ENCODE measurements at places on chromosomes 2 and 18.
A peak's percentile ranks its signal among the peaks of the same experiment; 100 is the strongest.

GRCh38 chr2:128280158-128280871, 38.4 kb downstream of the HS6ST1 start:
- no peak for DNase-seq

- no peak for DNase-seq
These were observed 7.4 kb upstream of the DGKD start for GRCh38 chr2:233346930-233347329.

- no peak for DNase-seq
These were observed 638.2 kb upstream of the LRRTM1 start for GRCh38 chr2:80942766-80943165.

GRCh38 chr18:37634516-37634915, 68.9 kb upstream of the CELF4 start:
- no peak for DNase-seq

DNA sequence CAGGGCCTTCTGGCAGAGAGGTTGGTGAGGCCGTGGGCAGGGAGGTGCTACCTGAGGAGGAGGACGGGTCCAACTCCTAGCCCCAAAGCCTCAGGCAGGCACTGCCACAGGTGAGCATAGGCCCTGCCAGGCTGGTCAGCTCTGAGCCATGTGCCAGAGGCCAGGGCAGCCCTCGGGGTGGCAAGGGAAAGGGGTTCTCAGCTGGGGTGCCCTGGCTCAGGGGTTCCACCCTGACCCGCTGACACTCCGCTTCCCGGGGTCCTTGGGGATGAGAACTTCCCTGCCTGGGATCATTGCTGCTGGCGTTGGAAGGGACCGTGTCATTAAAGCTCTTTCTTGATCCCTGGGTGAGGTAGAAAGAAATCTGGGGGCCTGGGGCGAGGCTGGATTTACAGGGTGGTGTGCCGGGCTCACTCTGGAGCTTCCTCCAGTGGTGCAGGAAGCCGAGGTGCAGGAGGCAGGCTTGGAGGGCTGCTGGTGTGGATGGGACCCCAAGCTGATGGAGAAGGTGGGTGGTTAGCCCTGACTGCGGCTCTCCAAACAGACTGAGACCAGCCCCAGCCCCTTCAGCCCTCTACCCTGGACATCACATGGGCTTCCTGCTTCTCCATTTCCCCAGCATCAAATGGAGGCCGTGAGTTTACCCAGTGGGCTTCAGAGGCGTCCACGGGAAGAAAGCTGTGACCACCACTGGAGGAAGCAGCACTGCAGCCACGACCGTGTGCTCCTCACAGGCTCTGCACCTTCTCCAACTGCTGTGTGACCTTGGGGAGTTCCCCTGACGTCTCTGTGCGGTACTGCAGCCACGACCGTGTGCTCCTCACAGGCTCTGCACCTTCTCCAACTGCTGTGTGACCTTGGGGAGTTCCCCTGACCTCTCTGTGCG, 295.2 kb downstream of the NDUFA10 start:
- DNase-seq = no peak

DNA sequence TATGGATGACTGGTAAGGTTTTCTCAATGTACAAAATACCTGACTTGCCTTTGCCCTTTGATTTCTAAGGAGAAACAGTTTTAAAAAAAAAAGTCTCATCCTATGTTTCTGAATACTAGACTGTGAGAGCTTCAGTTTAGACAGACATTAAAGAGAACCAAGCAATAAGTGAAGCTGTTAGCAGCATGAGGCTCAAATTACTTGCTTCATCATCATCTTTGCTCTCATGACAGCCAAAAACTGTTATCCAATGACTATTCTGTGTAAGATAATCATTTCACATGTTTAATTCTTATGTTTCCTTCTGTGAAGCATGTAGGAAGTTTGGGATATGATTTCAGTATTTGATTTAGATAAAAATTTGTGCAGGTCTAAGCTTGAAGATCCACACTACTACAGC, 129.2 kb downstream of the COMMD1 start:
- DNase-seq = no peak

DNA sequence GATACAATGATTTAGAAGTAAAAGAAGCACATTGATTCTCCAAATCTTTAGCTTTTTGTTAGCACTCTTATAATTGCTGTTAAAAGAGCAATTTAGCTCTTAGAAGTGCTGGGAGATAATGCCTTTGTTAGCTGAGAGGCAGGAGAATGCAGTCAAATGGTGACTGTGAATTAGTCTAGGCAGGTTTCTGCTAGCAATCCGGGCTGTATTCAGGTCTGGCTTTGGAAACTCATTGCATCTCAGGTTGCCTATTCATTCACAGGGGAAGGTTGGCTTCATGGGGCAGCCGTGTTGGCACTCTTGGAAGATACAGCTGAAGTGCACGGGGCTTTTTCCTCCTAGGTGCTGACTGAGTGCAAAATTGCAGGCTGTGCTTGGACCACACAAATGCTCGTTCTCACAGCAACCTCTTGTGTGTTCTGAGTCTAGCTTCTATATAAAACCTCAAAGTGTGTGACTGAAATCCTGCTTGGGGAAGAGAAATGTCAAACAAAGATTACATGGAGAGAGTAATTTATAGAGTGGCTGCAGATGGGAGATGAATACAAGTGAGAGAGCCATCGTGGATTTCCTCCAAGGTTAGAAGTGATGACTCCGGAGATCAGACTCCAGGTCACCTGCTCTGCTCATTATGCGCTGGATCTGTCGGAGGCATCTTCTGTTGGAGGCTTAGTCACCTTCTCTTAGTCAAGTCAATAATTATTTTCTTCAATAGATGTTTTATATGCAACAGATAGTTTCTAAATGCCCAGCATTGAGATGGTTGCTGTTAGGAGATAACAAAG, 167.8 kb downstream of the PMAIP1 start:
- no peak for DNase-seq

DNA sequence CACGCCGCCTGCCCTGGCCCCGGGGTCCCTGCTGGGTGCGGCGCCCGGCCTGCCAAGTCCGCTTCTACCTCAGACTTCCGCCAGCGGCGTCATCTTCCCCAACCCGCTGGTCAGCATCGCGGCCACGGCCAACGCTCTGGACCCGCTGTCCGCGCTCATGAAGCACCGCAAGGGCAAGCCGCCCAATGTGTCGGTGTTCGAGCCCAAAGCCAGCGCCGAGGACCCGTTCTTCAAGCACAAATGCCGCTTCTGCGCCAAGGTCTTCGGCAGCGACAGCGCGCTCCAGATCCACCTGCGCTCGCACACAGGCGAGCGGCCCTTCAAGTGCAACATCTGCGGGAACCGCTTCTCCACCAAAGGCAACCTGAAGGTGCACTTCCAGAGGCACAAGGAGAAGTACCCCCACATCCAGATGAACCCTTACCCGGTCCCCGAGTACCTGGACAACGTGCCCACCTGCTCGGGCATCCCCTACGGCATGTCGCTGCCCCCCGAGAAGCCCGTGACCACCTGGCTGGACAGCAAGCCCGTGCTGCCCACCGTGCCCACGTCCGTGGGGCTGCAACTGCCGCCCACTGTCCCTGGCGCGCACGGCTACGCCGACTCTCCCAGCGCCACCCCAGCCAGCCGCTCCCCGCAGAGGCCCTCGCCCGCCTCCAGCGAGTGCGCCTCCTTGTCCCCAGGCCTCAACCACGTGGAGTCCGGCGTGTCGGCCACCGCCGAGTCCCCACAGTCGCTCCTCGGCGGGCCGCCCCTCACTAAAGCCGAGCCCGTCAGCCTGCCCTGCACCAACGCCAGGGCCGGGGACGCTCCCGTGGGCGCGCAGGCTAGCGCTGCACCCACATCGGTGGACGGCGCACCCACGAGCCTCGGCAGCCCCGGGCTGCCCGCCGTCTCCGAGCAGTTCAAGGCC, 13.7 kb downstream of the SALL3 start:
- DNase-seq = no peak

GRCh38 chr18:76491473-76491775, 3.6 kb downstream of the ZNF516 start:
- DNase-seq = peak; percentile 77

GRCh38 chr2:23200068-23200786, 184.8 kb upstream of the KLHL29 start:
- DNase-seq = no peak

- no peak for DNase-seq
These were observed 39.4 kb downstream of the MYT1L start for GRCh38 chr2:2291500-2292260.

GRCh38 chr2:45283764-45284620, 274.7 kb upstream of the SIX2 start:
- DNase-seq = no peak

GRCh38 chr2:240732911-240733622, 41.4 kb downstream of the AQP12A start:
- DNase-seq = no peak

- no peak for DNase-seq
These were observed 60.2 kb upstream of the FAM117B start for GRCh38 chr2:202574541-202574940.

DNA sequence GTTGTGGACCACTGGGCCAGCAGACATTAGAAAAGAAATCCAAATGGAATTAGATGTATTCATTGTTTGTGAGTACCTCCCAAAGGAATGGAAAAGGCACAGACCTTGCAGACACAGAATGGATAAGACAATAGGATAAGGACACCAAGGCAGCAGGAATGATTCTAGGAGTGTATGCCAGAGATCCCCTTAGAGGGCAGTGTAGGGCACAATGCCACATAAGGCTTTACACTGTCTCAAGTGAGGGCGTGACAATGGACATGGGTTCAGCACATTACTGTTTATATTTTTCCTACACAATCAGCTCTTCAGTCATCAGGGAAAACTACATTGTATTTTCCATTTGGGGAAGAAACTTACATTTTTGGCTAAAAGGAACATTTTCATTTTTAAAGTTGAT, 250.9 kb downstream of the PTH2R start:
- no peak for DNase-seq

GRCh38 chr2:6957910-6958615, 40.9 kb downstream of the RNF144A start:
- DNase-seq = no peak

- peak; percentile 4 for DNase-seq
These were observed 19.5 kb downstream of the RALBP1 start for GRCh38 chr18:9494778-9495331.

- no peak for DNase-seq
These were observed 162.2 kb upstream of the TACR1 start for GRCh38 chr2:75361486-75361885.

- no peak for DNase-seq
These were observed 72.8 kb downstream of the ABI2 start for GRCh38 chr2:203400805-203401585.

- no peak for DNase-seq
These were observed 58.1 kb downstream of the COA5 start for GRCh38 chr2:98550165-98550564.

- DNase-seq = no peak
These were observed 9.9 kb downstream of the ALPP start for GRCh38 chr2:232388324-232388891.

DNA sequence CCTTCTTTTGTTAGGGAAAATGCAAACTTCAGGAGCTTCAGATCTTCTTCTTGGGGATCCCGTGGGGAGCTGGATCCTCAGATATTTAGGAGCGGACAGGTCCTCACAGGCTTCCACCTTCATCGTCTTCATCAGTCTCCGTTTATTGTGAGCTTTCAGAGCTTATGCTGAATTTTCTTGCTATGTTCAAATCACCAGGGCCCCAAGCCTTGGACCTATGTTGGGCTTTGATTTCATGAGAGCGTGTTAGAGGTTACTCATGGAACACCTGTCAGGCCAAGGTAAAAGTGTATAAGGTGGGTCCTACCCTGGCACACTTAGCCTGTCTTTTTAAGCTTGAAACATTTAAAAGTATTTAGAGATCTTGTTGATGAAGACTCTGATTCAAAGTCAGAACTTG, 212.9 kb downstream of the FAM210A start:
- no peak for DNase-seq

- DNase-seq = no peak
These were observed 247.9 kb upstream of the NT5C1B start for GRCh38 chr2:18837240-18837639.

- DNase-seq = no peak
These were observed 241.6 kb downstream of the SUCLG1 start for GRCh38 chr2:84217456-84217855.

- DNase-seq = no peak
These were observed 139.7 kb downstream of the EHBP1 start for GRCh38 chr2:62845256-62845655.

DNA sequence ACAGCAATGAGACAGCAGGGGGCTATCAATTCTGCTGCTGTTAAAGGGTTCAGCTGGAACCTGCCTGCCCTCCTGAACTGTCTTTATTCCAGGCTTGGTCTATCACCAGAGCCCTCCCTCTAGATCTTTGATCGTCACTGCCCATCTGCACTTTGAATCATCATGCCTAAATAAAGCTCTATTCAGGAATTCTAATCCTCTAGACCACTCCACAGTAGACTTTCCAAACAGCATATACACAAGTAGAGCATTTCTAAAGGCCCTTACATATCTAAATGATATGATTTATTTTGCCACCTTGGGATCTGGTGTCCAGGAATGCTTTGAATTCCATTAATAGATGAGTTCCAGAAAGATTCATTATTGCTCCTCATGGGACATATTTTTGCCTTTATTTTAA, 542.1 kb upstream of the SYT4 start:
- no peak for DNase-seq

DNA sequence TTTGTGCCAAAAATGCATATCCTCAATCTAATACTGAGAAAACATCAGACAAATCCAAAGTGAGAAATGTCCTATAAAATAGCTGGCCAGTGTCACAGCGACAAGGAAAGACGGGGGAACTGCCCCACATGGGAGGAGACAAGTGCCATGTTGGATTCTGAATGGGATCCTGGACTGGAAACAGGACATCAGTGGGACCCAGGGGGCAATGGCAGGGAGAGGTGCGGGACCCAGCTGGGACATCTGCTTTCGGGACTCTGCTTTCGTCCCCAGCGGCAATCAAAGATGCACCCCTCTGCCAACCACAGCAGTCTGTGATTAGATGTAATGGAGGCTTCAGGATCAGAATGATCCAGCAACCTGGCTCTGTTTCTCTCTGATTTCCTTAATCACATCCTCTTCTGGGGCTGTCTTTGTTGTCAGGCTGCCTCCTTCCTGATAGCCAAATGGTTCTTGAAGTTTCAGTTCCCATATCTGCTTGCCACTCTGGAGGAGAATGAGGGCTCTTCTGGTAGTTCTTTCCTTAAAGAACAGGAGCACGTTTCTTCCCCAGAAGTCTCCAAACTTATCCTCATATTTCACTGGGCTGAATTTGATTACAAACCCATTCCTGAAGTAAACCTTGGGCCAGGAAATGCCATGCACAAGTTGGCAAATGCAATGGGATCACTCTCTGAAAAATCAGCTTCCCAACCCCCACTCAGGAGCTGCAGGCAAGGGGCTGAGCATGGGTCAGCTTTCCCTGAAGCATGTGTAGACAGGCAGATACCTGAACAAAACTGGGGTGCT, 13.6 kb upstream of the PROC start:
- no peak for DNase-seq

- DNase-seq = no peak
These were observed 42.0 kb downstream of the SLC4A5 start for GRCh38 chr2:74301262-74301661.

DNA sequence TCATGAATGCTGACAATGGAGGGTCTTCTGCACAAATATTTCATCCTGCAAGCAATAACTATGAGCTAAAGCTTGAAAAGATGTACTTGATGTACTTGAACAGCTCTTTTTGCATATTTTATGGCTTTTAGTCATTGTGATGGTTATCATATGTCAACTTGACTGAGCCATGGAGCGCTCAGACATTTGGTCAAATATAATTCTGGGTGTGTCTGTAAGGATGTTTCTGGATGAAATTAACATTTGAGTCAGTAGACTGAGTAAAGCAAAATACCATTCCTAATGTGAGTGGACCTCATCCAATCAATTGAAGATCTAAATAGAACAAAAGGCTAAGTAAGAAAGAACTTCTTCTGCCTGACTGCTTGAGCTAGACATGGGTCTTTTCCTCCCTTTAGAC, 509.0 kb downstream of the BCL11A start:
- no peak for DNase-seq

Measured in CD4-positive, alpha-beta T cell treated with Interleukin-12 subunit alpha and Interleukin-12 subunit beta, for 1 hour (primary cell).